ENCODE measurements at places on chromosomes 16 and 17. TPM values are rescaled to one million over a fixed set of nuclear protein-coding genes. Genes with fewer than 3 reads are reported as not detected.

Gene MT1A
- total RNA-seq: not detected

Gene SMTNL2
- total RNA-seq: not detected

GRCh38 chr16:16030449-16030848 lies 81.0 kb downstream of the ABCC1 start:
- DNase-seq: no peak

- DNase-seq: no peak
Observed at GRCh38 chr17:77721846-77722160, 236.7 kb upstream of the TNRC6C start.

GRCh38 chr16:68331879-68332410 lies 21.1 kb downstream of the PRMT7 start:
- DNase-seq: no peak

DNA sequence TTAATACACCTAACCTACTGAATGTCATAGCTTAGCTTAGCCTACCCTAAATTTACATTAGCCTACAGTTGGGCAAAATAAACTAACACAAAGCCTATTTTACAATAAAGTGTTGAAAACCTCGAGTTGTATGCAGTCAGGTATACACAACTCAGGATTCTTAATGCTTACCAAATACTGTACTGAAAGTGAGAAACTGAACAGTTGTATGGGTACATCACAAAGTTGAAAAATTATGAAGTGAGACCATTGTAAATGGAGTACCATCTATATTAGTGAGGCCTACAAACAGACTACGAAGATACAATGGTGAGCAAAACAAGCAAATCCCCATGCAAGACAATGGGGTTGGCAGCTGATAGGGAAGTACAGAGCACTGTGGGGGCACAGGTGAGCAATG lies 79.7 kb downstream of the VAT1L start:
- no peak for DNase-seq

Gene GAS2L2
- not detected for total RNA-seq

DNA sequence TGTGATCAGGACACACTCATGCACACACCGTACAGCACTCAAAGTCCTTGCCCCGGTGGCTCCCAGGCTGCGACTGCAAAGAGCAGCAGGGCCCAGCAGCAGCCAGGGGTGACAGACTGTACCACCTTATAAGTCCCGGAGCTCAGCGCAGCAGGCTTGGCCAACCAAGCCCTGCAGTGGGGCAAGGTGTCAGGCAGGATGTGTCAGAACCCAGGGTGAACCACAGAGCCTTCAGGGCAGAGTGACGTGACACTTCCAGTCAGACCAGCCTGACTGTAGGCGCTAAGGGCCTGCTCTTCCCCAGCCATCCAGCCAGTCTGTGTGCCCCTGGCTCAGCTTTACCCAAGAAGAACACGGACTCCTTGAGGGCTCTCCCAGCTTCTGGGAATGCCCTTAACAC lies 204.1 kb downstream of the COPRS start:
- no peak for DNase-seq

DNA sequence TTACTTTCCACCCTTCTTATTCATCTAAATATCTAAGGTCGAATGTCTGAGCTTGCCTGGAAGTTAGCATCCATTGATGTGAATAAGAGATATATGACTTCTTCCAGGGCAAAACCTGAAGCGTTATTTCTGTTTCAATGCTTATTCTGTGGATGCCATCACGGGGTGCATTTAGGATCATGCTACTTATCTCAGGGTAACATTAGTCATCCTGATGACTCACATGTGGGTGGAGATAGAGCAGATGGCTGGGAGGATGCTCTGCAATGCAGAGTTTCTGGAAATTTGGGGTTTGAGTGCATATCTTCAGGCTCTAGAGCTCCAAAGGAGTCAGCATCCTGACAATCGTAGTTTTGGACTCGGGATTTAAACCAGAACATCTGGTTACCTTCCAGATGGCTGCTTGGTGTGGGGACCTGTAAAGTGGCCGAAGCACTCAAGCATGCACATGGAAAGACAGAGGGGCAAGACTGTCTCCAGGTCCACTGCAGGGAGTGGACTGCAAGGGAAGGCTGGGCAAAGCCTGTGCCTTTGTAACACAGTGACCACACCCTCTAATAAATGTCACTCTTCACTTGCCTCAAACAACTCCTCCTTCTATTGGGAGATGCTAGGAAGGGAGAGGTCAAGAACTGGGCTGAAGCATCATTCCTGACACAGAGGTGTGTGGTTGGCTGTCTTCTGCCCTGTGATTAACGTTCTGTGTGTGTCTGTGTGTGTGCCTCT lies 175.2 kb upstream of the SALL1 start:
- DNase-seq: no peak

Gene CBX2
- 8.5 TPM for total RNA-seq

GRCh38 chr17:81237591-81238489 lies 1.0 kb downstream of the TEPSIN start:
- DNase-seq: no peak

GRCh38 chr17:82876149-82876548 lies 36.3 kb upstream of the ZNF750 start:
- DNase-seq: no peak

GRCh38 chr17:30557916-30558685 lies 80.9 kb downstream of the GOSR1 start:
- DNase-seq: no peak

GRCh38 chr16:65224471-65224870 lies 102.6 kb upstream of the CDH11 start:
- DNase-seq: no peak

Gene PYY
- total RNA-seq: not detected

GRCh38 chr16:22092143-22092933 lies at the start of gene VWA3A:
Gene VWA3A (plus strand): TSS chr16:22092541. CDS start chr16:22092638, 97 bp downstream.
- no peak for DNase-seq

GRCh38 chr16:50567651-50568050 lies 19.5 kb downstream of the NKD1 start:
- DNase-seq: no peak

Gene KRTAP4-6
- not detected for total RNA-seq

Gene CHST4
- total RNA-seq: 0.82 TPM

DNA sequence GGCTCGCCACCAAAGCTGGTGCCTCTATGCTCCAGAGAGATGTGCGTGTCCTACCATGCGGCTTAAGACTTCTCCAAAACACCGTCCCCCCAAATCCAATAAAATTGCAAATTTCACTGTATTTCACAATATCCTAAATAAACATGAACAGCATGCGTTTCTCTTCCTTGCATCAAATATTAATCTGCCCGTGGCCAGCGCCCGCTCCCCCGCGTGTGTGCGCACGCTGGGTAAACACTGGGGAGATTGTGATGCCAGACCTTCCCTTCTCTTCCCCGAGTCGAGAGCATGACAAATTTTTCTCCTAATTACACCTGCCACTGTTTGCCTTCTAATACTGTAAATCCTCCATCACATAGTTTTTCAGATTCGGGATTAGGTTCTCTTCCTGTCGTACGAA lies 148.1 kb downstream of the MRM1 start:
- DNase-seq: no peak

Gene TAT
- total RNA-seq: 0.44 TPM

DNA sequence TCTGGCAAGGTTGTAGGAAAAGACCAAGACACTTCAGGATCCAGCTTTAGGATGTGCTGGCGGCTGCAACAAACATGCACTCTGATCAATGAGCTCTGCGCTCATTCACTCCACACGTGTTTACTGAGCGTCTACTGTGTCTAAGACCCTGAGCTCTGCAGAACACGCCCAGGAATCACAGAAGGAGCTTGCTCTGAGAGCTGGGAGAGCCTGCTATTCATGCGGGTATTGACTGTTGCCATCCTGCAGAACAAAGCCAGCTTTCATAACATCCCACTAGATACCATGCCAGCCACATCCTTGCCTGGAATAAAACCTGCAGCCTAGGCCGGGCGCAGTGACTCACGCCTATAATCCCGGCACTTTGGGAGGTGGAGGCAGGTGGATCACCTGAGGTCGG lies 44.1 kb downstream of the NXN start:
- no peak for DNase-seq

DNA sequence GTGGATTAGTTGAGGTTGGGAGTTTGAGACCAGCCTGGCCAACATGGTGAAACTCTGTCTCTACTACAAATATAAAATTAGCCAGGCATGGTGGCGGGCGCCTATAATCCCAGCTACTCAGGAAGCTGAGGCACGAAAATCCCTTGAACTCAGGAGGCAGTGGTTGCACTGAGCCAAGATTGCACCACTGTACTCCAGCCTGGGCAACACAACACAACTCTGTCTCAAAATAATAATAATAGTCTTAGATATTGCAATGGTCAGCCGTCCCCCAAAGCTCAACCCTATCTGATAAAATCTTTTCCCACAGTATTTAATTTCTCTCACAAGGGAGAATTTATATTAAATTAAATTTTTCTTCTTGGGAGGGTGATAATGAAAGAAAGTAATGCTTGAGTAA lies 169.6 kb downstream of the XYLT1 start:
- DNase-seq: no peak

GRCh38 chr17:63775420-63775819 lies 1.4 kb downstream of the DDX42 start:
- DNase-seq: no peak

DNA sequence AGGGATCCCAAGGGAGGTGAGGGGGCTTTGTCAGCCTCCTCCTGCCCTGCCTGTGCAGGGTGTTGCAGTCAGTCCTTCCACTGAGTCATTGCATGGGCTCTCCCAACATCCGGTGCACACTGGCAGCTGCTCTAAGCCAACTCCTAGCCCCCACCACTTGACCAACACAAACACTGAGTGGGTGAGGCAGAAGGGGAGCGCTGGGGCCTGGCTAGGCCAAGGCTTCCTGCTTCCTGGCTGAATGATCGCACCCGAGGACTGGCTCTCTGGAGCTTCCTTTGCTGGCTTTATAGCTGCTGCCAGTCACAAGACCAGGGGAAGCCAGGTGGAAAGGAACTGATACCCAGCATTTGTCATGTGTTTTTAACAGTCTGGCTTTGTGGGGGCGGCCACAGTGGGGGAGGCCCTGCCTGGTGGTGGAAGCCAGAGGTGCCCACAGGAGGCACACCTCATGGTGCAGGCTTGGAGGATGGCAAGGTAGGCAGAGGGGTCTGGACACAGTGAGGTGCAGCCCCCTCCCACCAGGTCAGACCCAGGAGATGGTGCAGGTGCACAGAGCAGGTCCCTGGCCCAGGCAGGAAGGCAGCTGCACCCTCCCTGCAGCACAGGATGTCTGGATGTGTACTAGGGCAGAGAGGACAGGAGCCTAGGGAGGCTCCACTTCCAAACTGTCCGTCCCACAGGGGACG lies 6.8 kb downstream of the MPG start:
- DNase-seq: peak; percentile 65

Gene TMEM97
- 89.3 TPM for total RNA-seq

DNA sequence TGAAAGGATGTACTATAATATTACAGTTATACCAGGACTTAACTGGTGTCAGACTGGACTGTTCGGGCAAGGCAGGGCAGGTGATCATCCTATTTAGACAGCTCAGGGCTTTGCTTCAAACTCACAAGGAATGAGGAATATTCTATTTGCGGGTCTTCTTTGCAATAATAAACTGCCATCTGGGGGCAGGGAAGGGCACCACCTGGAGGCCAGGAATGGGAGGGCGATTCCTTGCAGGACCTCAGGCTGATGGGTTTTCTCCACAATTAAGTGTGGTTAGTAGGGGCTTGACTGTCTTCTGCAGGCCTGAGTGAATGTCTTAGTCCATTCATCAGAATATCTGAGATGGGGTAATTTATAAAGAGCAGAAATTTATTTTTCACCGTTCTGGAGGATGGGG lies 424.1 kb downstream of the CA10 start:
- no peak for DNase-seq

GRCh38 chr17:75326226-75326848 lies 37.1 kb upstream of the SLC25A19 start:
- DNase-seq: no peak

DNA sequence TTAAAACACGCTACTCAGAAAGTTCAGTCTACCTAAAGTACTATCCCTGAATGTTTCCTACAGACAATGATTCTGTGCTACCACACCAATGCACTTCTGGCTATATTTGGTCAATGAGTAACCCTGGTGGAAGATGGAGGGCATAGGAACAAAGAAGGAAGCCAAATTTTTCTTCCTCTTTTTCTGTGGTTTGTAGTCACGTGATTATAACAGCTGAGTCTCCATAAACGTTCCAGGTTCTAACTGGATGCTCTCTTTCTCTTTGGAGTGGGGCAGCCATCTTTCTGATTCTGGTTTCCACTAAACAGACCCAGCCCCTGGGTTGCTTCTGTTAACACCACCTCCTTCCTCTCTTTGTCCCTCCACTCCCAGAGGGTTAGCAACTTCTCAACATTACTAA lies 274.9 kb downstream of the CDH11 start:
- DNase-seq: no peak

DNA sequence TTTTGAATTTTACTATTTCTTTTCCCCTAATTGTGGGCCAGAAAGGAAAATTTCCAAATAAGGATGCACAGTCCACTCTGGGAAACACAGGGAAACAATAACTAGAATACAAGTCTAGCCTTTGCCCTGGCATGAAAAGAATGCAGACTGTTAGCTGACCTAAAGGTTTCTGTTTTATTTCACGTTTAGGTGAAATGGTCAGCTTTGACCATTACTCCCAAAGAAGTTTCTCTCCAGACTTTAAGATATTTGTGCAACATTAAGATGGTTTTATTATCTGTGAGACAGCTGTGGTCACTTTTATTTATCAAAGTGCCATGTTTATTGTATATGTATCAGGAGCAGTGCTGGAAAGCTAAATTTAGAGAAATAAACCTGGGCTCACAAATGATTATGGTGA lies 163.9 kb downstream of the SPECC1 start:
- no peak for DNase-seq

GRCh38 chr16:19284207-19284606 lies 1.3 kb upstream of the CLEC19A start:
- DNase-seq: no peak

- DNase-seq: peak; percentile 59
Observed at GRCh38 chr17:43669971-43670644, 8.4 kb upstream of the MEOX1 start.

Gene TMED6
- 0.48 TPM for total RNA-seq

- DNase-seq: no peak
Observed at GRCh38 chr17:15957206-15957605, 12.3 kb downstream of the ADORA2B start.

- no peak for DNase-seq
Observed at GRCh38 chr17:36131421-36131820, 27.8 kb downstream of the CCL4 start.

Gene TNP2
- not detected for total RNA-seq
